Large intestine (tissue), 12 donors: ENCODE measurements at places on chromosomes 3 and 15. TPM values are rescaled to one million over a fixed set of nuclear protein-coding genes. Genes with fewer than 3 reads are reported as not detected.

The ALG1L2 gene
- 0.91 TPM for polyA plus RNA-seq

The PAK6 gene
- 14.8 TPM for polyA plus RNA-seq

The SATB1 gene
- 27.2 TPM for polyA plus RNA-seq

The GOLGA8T gene
- 0.75 TPM for polyA plus RNA-seq

The IQCF5 gene
- not detected for polyA plus RNA-seq

The SEMA3B gene
- polyA plus RNA-seq, result 87.0 TPM

The AGTR1 gene
- polyA plus RNA-seq, result 1.3 TPM

The CCR5 gene
- polyA plus RNA-seq, result 1.8 TPM

The STRC gene
- polyA plus RNA-seq, result 10.9 TPM

The MINAR1 gene
- 0.99 TPM for polyA plus RNA-seq

The MOBP gene
- 0.10 TPM for polyA plus RNA-seq

The HDC gene
- polyA plus RNA-seq, result 0.28 TPM

The SNTN gene
- not detected for polyA plus RNA-seq

The EPHA6 gene
- polyA plus RNA-seq, result 1.6 TPM

The HTR3C gene
- not detected for polyA plus RNA-seq

The CIAO2A gene
- 99.9 TPM for polyA plus RNA-seq

The ISLR2 gene
- 4.9 TPM for polyA plus RNA-seq

The TMEM207 gene
- 2.9 TPM for polyA plus RNA-seq

The GHSR gene
- polyA plus RNA-seq, result not detected

The ZNF860 gene
- 1.1 TPM for polyA plus RNA-seq
